ENCODE measurements at places on chromosomes 6 and 20.

- DNase-seq, result no peak
These were observed 118.9 kb upstream of the BTN3A2 start for GRCh38 chr6:26246058-26246457.

- DNase-seq, result no peak
These were observed 14.6 kb upstream of the TMEM181 start for GRCh38 chr6:158545043-158545966.

DNA sequence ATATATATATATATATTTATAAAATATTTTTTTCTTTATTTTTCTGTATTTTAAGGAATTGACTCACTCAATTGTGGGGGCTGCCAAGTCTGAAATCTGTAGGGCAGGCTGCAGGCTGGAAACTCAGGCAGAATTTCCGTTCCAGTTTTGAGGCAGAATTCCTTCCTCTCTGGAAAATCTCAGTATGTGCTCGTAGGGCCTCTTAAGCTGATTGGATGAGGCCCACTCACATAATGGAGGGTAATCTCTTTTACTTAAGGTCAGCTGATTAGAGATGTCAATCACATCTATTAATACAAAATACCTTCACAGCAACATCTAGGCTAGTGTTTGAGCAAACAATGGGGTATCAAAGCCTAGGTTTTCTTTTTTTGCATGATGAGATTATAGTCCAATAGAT is 244.7 kb upstream of the RNF24 start:
- no peak for DNase-seq

- DNase-seq, result no peak
These were observed 98.3 kb upstream of the GCM1 start for GRCh38 chr6:53246924-53247323.

GRCh38 chr6:170271771-170272314 is 19.0 kb downstream of the DLL1 start:
- peak; percentile 59 for DNase-seq

DNA sequence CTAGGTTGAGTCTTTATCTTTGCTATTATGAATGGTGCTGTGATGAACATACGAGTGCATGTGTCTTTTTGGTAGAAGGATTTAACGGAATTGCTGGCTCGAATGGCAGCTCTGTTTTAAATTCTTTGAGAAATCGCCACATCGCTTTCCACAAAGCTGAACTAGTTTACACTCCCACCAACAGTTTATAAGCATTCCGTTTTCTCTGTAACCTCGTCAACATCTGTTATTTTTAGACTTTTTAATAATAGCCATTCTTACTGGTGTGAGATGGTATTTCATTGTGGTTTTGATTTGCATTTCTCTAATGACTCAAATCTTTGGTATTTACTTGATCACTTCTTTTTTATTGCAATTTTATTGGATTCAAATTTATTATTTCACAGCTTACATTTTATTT is 117.4 kb upstream of the HDGFL1 start:
- DNase-seq, result no peak

DNA sequence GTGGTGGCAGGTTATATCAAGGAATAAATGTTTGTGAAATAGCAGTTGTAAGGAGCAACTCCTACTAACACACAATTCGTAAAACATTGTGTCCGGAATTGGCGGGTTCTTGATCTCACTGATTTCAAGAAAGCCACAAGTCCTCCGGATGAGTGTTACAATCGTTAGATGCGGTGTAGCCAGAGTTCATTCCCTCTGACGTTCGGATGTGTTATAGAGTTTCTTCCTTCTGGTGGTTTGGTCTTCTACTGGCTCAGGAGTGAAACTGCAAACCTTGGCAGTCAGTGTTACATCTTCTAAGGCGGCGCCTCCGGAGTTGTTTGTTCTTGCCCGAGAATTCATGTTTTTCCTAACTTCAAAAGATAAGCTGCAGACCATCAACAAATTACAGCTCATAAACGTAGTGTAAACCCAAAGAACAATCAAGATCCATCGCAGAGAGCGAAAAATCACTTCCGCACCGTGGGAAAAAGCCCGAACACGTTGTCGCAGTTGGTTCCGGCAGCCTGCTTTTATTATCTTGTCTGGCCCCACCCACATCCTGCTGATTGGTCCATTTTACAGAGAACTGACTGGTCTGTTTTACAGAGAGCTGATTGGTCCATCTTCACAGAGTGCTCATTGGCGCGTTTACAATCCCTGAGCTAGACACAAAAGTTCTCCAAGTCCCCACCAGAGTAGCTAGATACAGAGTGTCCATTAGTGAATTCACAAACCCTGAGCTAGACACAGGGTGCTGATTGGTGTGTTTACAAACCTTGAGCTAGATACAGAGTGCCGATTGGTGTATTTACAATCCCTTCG is 58.2 kb downstream of the TRIM27 start:
- no peak for DNase-seq

DNA sequence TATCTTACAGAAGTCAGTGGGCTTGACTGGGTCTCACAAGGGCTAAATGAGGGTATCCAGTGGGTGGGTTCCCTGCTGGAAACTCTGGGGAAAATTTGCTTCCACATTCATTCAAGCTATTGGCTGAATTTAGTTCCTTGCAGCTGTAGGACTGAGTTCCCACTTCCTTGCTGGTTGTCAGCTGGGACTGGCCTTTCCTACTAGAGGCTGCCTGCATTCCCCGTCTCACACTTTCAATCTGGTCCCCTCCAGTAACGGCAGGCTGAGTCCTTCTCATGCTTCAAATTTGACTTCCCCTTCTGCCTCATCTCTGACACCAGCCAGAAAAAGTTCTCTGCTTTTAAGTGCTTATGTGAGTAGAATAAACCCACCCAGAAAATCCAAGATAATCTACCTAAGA is 4.4 kb downstream of the CSNK2A1 start:
- DNase-seq, result no peak

DNA sequence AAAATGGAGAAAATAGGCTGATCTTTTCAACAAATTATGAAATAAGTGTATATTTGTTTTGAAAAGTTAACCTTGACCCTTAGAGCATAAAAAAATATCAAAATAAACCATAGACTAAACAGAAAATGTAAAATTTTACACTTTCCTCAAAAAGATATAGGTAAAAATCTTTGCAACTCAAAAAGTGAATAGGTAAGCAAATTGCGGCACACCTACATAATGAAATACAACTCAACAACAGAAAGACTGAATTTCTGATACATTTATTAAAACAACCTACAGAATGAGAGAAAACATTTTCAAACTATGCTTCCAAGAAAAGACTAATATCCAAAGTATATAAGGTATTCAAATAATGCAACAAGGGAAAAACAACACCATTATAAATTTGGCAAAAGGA is 425.7 kb upstream of the KHDRBS2 start:
- no peak for DNase-seq

GRCh38 chr6:89281779-89282246 is 33.3 kb downstream of the GABRR2 start:
- DNase-seq, result no peak

DNA sequence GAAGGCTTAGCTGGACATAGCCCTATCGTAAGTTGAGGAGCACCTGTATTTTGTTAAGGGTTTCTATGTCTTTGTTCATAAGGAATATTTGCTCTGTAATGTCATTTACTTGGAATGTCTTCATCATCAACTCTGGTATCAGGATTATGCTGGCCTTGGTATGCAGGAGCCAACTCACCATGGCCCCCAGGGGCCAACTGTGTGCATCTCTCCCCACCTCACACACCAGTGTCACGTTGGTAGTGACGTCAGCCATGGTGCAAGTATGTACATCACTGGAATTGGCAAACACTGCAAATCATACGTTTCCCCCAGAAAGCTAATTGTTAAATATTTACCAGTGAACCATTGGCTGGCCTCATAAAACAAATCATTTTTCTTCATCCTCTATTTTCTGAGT is 70.8 kb downstream of the YTHDF1 start:
- DNase-seq, result no peak

- no peak for DNase-seq
These were observed 83.5 kb upstream of the PROKR2 start for GRCh38 chr20:5400164-5400762.

- DNase-seq, result no peak
These were observed 83.8 kb downstream of the TENT5A start for GRCh38 chr6:81668615-81669047.

- peak; percentile 100 for DNase-seq
These were observed 3.1 kb upstream of the GPSM3 start for GRCh38 chr6:32195652-32195901.

- DNase-seq, result no peak
These were observed 22.4 kb upstream of the TGM2 start for GRCh38 chr20:38187517-38187916.

DNA sequence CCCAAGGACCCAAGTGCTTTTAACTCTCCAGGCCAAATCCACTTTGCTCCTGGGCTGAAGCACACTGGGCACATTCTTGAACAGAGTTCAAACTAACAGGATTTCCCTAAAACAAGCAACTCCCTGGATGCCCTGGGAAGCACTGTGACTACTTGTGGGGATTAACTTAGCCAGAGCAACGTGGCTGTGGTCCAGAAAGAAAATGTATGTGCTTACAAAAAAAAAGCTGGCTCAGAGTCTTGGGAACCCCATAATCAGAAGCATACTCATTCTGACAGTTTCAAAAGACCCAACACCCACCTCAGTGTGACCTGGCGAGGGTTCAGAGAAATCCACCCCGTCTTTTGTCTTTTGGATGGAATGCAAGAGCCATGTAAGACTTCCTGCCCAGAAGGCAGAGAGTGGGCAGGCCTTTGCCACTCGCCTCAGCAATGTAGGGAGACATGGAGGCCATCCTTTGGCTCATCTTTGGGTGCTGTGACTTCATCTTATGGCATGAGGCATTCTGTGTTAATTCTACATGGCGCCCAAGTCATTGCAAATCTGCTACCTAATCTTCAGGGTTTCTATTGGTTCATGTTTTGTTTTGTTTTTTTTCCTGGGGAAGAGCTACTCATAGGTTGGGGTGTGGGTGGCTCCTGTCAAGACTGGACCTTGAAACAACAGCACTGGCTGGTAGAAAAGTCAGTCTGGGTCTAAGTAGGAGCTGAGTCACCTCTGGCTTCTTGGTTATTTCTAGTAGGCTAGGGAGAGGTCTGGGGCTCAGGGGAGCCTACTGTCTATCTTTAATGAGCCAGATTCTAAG is 248.6 kb upstream of the SUPT3H start:
- DNase-seq, result no peak

- no peak for DNase-seq
These were observed 2.8 kb upstream of the CEP43 start for GRCh38 chr6:166996406-166996805.

GRCh38 chr6:142728910-142729481 is 216.0 kb downstream of the HIVEP2 start:
- DNase-seq, result no peak

DNA sequence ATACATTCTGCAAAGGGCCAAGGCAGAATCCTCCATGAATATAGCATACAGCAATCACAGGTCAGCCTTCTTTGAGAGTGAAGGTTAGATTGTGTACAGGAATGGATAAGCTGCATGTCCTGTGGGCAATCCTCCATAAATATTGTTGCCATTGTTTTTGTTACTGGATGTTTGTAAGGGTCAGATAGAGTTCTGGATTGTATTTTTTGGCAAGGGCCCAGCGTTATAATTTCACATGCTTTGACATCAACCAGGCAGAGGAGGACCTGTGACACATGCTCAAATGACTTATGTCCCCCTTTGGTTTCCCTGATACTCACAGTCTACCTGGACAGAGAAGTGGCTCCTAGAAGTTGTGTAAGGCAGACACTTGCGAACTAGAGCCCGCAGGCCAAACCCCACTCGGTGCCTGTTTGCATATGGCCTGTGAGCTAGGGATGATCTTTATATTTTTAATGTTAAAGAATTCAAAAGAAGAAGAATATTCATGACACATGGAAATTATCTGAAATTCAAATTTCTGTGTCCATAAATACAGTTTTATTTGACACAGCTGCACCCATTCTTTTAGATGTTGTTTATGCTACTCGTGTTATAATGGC is 5.4 kb downstream of the LY86 start:
- no peak for DNase-seq

DNA sequence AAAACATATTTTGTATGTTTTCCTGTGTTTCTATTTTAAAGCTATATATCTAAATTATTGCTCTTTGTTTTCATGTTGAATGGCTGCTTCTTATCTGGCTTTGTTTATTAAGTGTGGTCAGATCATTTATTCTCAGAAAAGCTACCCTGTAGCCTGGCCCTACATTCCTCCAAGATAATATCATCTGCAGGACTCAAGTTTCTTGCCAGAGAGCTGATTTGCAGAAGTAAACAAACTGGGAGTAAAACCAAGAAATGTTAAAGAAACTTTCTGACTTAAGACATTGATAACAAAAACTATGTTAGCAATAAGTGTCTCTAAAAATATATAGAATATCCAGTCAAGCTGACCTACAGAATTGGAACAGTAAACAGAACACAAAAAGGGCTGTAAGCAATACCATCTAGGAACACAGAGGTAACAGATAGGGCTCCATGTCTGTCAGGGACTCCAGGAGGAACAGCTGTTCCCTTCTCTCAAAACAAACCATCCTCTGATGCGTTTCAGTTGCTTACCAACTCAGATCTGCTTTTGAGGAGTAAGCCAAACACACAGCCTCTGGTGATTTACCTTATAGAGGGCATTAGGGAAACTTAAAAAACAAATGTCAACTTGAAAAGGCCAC is 17.5 kb upstream of the CEP85L start:
- DNase-seq, result no peak

DNA sequence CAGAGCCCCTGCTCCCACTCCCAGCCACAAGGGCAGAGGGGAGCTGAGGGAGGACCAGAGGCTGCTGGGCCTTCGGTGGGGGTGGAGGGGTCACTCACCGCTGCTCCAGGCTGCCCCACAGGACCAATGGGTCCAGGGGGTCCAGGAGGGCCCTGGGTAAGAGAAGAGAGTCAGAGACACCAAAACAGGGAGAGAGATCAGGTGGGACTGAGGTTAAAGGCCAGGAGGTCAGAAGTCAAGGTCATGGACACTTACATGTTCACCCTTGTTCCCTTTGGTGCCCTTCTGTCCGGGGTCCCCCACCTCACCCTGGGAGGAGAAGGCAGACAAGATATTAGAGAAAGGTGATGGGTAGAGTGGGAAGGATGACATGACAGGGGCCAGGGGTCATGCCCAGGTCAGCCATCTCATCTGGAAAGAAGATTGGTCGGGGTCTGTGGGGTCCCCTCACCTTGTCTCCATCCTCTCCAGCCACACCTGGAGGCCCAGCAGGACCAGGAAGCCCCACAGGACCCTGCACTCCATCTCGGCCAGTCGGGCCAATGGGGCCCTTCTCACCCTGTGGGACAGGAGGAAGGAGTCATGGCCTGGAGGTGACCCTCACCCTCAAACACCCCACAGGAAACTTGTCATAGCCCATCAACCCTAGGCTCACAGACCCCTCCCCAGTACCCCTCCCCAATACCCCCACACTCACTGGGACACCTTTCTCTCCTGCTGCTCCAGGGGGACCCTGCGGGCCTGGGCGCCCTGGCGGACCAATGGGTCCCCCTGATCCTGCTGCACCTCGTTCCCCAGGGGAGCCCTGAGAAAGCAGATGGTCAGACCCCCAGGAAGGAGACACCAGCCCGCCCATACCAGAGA is 21.0 kb downstream of the COL11A2 start:
- DNase-seq, result no peak

GRCh38 chr6:28816339-28816908 is 107.4 kb downstream of the TRIM27 start:
- no peak for DNase-seq

GRCh38 chr6:108902382-108902792 is 54.2 kb downstream of the ARMC2 start:
- no peak for DNase-seq

- no peak for DNase-seq
These were observed 143.7 kb downstream of the KLHL32 start for GRCh38 chr6:97068211-97068610.

Measured in stimulated activated CD4-positive, alpha-beta T cell treated with anti-CD3 and anti-CD28 coated beads, Interleukin-15, amount 100 ng/mL, for 1 hour (primary cell).